ENCODE measurements at places on chromosomes 16 and 17. TPM values are rescaled to one million over a fixed set of nuclear protein-coding genes. Genes with fewer than 3 reads are reported as not detected.

COX6A2 gene
- not detected for total RNA-seq

ZP2 gene
- not detected for total RNA-seq

CXCL16 gene
- 0.59 TPM for total RNA-seq

ADGRG3 gene
- total RNA-seq, result not detected

VASN gene
- 69.6 TPM for total RNA-seq

KRTAP1-5 gene
- 0.59 TPM for total RNA-seq

RAP1GAP2 gene
- 2.5 TPM for total RNA-seq

ATP6V0C gene
- total RNA-seq, result 45.0 TPM
